ENCODE measurements at places on chromosomes 6 and 20.

DNA sequence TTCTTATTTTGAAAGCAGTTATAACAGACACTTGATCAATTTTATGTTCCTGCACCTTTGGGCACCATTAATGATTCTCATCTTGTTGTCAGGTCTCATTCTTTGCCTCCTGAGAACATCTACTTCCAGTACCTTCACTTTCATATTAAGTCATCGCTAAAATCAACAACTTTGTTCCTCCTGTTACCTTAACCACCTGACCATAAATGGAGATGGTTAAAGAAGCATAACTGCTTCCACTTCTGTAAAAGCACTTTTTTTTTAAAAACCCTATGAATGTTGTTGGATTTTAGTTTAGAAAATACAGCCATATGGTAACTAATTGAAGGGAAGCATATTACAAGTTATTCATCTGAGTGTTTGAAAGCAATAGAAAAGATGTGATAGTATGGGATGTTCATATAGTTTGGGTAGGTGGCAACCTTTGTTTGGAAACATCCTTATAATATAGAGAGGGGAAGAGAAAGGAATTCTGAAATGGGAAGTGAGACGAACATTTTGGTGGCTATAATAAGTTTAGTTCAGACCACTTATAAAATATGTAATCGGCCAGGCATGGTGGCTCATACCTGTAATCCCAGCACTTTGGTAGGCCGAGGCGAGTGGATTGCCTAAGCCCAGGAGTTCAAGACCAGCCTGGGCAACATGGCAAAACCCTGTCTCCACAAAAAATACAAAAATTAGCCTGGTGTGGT lies 53.9 kb downstream of the AFG1L start:
- DNase-seq, result no peak

DNA sequence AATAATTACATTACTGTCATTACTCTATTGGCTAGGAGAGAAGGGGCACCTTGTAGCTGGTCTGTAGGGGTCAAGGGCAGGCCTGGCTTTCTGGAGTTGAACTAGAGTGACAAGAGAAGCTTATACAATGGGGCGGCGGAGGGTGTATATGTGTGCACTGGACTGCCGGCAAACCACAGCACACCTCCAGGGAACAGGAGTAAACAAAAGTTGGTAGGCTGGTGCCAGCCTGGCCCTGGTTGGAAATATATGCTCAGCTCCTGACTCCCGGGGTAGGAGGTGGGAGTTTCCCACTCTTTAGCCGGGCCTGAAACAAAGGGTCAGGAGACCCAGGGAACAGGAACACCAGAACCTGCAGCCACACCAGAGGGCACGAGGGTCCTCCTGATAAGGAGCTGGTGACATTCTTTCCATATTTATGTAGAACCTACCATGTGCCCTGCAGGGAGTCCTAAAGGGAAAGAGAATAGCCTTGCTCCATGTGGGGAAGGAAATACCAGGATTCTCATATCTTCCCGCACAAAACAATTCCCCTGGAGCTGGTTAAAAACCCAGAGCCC lies 5.1 kb downstream of the C6orf132 start:
- DNase-seq, result no peak

- no peak for DNase-seq
Observed at GRCh38 chr6:37170273-37171200, 585 bp downstream of the PIM1 start.

- no peak for DNase-seq
Observed at GRCh38 chr6:7917729-7918128, 7.1 kb upstream of the TXNDC5 start.

- DNase-seq, result no peak
Observed at GRCh38 chr6:139028215-139028657, 309 bp upstream of the ABRACL start.

DNA sequence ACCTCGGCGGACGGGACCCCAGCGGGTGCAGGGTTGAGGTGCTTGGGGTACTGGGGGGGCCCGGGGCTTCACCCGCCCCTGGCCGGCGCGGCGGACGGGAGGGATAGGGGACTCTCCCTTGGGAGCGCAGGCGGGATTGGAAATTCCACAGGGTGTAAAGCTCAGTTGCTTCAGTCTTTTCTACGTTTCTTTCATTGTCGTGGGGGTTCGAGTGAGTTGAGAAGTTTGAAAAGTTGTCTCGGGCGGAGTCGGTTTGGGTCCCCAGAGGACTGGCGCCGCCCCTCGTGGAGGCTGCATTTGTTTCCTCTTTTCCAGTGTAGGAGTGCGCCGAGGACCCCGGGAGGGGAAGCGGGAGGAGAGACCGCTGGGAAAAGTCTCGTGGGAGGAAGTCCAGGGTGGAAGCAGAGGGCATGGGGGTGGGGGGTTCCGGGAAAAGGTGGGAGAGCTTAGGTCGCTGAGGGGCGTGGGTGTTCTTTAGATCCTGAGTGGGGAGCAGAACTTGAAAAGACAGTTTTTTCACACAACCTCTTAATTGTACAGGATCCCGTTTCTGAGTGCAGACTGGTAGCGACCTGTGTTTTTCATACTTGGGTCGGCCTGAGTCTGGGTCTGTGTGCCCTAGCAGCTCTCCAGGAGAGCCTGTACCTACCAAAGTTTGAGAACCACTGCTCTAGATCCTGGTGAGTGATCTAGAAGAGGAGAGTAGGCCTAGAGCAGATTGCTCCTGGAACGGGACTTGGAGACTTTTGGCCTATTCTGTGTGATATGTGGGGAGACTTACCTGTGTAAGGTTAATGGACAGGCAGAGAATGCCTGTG lies 495 bp downstream of the FAM83B start:
- no peak for DNase-seq

GRCh38 chr20:1562622-1563021 lies 5.1 kb upstream of the SIRPD start:
- DNase-seq, result no peak

GRCh38 chr6:8243475-8243874 lies 141.1 kb upstream of the EEF1E1 start:
- no peak for DNase-seq

- no peak for DNase-seq
Observed at GRCh38 chr6:107545763-107546162, 55.8 kb downstream of the SOBP start.

DNA sequence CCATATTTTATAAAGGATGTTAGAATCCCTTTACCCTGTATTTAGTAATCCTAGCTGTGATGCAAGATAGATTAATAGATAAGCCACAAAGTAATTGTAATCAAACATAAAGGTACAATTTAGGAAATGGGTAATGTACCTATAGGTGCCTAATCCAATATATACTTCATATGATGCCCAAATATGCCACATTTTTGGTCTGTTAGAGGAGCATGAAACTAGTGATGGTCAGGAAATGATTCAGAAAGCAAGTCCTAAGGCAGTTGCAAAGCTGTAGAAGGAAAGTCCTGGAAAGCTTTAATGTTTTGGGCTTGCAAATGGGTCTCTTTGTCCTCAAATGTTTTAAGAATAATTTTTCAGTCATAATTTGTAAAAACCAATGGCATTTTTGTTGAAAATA lies 76.6 kb upstream of the PTPRK start:
- DNase-seq, result no peak

DNA sequence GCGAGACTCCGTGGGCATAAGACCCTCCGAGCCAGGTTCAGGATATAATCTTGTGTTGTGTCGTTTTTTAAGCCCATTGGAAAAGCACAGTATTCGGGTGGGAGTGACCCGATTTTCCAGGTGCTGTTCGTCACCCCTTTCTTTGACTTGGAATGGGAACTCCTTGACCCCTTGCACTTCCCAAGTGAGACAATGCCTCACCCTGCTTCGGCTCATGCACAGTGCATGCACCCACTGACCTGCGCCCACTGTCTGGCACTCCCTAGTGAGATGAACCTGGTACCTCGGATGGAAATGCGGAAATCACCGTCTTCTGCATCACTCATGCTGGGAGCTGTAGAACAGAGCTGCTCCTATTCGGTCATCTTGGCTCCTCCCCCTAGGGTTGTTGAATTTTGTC lies 307.7 kb upstream of the DEFB115 start:
- DNase-seq, result no peak
